Foreskin melanocyte (primary cell): ENCODE measurements at places on chromosomes 12 and 14.
A peak's percentile ranks its signal among the peaks of the same experiment; 100 is the strongest.

- DNase-seq: no peak
Observed at GRCh38 chr14:50091240-50091913, 25.0 kb downstream of the VCPKMT start.

- DNase-seq: no peak
Observed at GRCh38 chr14:51182131-51182565, 57.9 kb upstream of the TMX1 start.

DNA sequence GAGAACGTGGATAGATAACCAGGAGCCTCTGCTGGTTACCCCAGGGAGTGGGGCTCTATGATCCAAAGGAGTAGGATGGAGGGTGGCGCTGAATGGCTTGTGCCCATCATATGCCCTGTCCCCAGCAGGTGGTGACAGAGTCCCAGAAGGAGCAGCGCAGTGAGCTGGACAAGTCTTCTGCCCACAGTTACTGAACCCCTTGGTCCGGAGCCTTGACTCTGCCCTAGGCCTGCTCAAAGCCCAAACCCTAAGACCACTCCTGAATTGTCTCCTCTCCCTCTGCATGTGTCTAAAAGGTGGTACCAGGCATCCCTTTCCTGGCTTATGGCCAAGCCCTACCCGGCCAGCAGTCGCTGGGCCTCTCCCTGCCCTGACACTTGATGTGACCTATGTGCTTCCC lies 3.2 kb downstream of the PRPH start:
- DNase-seq: no peak

GRCh38 chr14:76810953-76811400 lies 1.7 kb downstream of the ANGEL1 start:
- peak; percentile 36 for DNase-seq

DNA sequence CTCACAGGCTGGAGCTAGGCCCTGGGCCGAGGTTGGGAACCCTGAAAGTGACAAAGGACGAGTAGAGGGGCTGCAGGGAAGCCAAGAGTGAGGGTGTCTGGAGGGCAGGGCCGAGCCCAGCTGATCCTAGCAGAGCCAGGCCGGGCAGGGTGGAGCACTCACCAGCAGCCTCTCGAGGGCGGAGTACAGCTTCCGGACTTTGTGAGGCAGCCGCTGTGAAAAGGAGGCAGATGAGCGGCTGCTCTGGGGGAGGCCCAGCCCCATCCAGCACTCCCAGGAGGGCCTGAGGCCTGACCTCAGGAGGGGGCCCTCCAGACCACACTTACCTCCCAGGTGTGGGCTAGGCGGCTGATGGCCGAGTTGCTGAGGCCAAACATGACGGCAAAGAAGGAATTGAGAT lies 14.7 kb upstream of the ENDOU start:
- no peak for DNase-seq

GRCh38 chr14:57560681-57561080 lies 67.0 kb upstream of the CCDC198 start:
- no peak for DNase-seq

GRCh38 chr12:106097011-106097410 lies 41.7 kb downstream of the NUAK1 start:
- no peak for DNase-seq

DNA sequence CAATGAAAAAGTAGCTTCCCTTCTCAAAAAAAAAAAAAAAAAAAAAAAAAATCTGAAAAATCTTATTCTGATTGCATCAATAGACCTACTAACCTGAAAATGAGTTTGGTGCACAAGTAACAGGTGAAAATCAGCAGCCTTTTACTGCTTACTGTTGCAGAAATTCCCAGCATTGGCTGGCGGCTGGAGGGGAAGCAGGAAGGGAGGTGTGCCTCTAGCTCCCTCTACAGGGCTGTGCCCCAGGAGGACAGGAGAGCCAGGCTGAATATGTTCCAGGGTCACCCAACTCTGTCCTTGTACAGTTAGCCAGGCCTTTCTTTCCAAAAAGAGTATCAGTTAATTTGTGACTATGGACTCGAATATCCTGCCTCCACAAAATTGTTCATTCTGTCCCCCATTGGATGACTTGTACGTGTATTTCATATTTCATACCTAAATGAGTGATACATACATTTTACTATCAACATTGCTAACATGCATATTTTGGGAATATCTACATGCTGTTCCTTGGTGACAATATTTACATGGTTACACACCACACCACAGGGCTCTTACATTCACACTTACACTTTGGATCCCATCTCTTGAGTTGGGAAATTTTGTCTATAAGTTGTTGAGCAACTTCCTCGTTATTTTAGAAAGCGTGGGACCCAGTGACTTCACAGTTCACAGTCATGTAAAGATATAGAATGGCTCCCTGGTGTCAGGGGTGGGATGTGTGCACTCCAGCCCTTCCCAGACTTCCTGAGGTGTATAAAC lies 124.8 kb downstream of the SAMD4A start:
- DNase-seq: peak; percentile 48

- DNase-seq: no peak
Observed at GRCh38 chr12:62891805-62892549, 43.0 kb downstream of the PPM1H start.

GRCh38 chr12:111404362-111405148 lies 1.2 kb upstream of the SH2B3 start:
- no peak for DNase-seq

GRCh38 chr12:46692606-46693005 lies 133.2 kb downstream of the SLC38A4 start:
- DNase-seq: no peak

GRCh38 chr14:32762886-32763285 lies 175.8 kb upstream of the NPAS3 start:
- DNase-seq: no peak

DNA sequence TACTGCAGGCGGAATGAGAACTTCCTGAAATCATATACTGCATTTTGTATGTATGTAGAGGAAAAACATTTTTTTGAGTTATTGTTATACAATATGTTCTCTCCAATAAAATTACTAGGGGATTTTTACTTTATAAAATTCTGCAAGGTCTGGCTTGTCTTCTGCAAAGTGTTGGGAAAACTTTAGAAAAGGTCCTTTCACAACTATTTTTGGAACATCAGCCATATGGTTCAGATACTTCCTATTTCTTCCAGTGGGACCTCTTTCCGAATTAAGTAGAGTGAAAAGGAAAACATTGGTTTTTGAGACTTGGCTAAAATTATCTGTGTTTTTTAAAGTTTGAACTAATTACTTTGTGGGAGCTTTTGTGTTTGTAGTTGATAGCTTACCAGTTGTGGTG lies 52.7 kb downstream of the DAAM1 start:
- DNase-seq: no peak

- no peak for DNase-seq
Observed at GRCh38 chr14:99080306-99080705, 191.7 kb downstream of the BCL11B start.

DNA sequence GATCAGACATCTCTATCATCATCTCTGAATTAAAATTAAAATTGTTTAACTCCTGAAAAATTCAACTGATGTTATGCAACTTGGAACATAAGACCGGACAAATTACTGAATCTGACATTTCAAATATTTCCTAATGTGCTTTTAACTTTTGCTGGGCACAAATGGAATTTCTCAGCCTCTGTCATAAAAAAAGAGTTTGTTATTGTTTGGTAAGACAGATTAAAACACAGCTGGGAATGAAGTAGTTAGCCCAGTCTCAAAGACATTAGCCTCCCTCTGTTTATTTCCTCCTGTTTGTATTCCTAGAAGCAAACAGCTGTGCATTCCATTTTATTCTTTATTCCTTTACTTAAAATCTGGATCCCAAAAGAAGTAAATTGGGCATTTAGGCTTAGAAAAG lies 29.4 kb downstream of the PLEKHA5 start:
- no peak for DNase-seq

DNA sequence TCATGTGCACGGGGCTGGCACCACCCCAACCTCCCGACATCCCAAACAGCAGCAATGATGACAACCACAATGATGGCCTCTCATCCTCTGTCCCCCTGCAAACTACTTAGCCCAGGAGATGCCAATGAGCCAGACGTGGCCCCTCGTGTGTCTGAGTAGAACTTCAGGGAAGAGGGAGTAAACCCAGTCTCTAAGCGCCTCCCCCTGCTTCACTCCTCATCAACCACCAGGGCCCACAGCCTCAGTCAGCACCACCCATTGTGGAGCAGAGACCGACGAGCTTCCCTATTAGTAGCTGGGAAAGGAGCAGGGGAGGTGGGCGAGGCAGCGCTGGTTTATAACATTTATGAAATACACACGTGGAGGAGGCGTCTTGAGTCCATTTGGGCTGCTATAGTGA lies 182.7 kb upstream of the SFSWAP start:
- DNase-seq: no peak

DNA sequence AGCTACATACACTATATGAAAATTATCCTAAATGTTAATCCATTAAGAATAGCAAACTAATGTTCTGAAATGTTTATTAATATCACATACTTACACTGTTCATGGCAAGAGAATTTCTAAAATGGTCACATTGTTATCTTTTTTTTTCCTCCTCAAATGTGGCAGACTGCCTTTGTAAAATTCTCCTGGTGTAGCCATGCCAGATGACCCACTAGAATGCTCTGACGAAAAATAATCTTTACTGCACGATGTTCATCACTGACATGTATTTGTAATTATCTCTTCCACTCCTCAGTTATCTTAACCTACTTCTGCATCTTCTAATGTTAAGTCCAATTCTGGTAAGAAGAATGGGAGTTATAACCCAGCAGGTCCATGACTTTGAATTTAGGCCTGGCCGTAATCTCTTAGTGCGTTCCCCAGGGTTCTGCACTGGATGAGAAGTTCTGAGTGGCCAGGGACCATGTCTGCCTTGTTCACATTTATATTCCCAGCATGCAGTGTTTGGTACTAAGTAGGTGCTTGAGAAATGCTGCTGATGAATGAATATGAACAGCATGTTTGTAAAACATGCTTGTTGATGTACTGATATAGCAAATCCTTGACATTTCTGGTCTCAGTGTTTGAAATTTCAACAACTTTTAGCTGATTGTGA lies 46.7 kb downstream of the NOPCHAP1 start:
- no peak for DNase-seq

DNA sequence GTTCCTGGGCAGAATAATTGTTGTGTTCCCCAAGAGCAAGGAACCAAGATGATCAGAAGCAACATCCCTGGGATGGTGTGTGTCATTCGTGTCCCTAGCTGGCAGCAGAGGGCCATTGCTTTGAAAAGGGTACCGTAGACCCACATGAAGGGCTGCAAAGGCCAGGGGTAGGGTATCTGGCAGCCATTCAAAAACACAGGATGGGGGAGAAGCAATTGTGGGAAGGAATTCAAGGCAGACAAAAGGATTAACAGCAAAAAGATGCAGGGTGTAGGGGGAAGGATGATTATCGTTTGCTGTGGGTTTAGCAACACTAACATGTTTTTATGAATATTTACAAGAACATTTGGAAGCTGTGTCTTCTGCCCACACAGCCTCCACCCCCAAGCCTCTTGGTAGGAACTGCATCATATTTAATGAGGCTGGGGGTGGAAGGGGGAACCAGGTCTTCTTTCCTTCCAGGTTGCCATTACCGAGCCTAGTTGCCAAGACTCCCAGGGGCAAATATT lies 169.0 kb upstream of the G2E3 start:
- no peak for DNase-seq

GRCh38 chr14:21699551-21699950 lies 25.9 kb upstream of the OR4E1 start:
- DNase-seq: no peak

DNA sequence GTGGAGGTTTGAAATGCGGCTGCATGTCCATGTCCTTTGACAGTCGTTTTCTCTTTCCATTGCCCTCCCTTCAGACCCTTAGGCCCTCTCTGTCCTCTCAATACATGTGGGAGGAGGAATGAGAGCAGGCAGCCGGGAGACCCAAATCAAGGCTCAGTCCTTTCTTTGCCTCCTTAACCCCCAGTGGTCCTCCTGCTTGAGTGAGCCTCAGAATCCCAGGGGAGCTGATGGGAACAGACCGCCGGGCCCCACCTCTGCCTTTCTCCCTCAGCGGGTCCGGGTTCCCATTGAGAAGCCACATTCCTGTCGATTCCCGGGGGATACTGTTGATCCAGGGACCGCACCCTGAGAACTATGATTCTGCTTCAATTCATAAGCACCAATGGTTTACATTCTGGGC lies 77.9 kb upstream of the RFLNA start:
- no peak for DNase-seq

- peak; percentile 40 for DNase-seq
Observed at GRCh38 chr12:124159655-124160054, 135.2 kb upstream of the RFLNA start.

GRCh38 chr14:75175677-75176141 lies 703 bp downstream of the TMED10 start:
- DNase-seq: no peak

GRCh38 chr12:131084341-131085011 lies 130.8 kb downstream of the ADGRD1 start:
- DNase-seq: no peak

DNA sequence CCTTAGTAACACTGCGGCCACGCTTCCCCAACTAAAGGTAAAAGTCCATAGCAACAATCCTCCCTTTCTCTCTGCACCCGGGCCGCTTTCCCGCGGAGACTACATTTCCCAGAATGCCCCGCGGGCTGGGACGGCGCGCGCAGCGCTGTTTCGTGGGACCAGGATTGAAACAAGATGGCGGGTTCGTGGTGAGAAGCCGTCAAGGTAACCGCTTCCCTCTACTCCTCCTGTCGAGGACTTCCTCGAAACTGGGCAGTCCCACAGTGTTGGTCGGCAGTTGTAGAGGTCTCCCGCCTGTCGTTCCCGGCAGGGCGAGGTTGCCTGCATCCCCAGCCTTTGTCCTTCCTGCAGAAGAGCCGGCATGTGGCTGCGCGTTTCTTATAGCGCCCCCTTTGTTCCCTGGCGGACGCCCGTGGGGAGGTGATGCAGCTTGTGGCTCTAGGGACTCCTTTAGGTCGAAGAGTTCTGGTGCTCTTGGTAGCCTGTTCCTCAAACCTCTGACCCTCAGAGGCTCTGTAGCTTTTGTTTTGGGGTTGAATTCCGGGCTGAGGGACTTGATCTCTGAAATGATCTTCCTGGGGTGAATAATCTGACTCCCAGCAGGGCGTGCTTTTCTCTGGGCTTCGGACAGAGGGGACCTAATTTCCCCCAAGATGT lies at the start of gene MRPL42:
MRPL42 (plus strand) TSS at position 164 of the 657 bp plus-strand sequence. CDS start 1,772 bp downstream, outside the sequence.
- peak; percentile 86 for DNase-seq

DNA sequence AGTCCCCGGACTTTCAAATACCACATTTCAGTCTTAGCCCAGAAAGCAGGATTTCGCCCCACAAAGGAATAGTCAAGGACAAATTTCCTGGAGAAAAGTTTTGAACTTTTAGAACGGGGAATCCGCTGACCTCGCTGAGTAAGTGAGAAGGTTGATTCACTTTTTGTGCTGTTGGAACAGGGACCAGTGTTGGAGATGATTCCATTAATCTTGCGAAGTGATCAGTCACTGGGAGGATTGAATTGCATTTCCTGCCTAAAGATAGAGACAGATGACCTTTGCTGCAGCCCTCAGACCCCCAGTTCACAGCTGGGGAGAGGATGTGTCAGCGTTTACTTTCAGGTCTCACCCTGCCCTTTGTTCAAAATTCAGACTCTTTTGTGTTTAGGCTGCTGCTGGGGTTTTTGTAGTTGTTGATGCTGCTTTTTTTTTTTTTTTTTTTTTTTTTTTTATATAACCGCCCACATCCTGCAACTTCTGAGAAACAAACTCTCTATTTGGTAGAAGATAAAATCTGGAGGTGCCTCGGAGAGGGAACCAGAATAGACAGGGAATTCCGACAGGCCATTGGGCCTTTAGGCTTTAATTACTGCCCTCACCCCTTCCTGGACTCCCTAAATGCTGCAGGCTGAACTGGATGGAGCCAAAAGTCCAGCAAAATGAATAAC lies 9.8 kb upstream of the KDM2B start:
- DNase-seq: no peak

- DNase-seq: no peak
Observed at GRCh38 chr12:117273091-117273490, 82.8 kb upstream of the FBXO21 start.

GRCh38 chr12:124497039-124497438 lies 70.4 kb downstream of the NCOR2 start:
- no peak for DNase-seq

- no peak for DNase-seq
Observed at GRCh38 chr14:95210699-95211098, 53.4 kb upstream of the DICER1 start.
